ENCODE measurements at places on chromosomes 3 and 15.
A peak's percentile ranks its signal among the peaks of the same experiment; 100 is the strongest.

DNA sequence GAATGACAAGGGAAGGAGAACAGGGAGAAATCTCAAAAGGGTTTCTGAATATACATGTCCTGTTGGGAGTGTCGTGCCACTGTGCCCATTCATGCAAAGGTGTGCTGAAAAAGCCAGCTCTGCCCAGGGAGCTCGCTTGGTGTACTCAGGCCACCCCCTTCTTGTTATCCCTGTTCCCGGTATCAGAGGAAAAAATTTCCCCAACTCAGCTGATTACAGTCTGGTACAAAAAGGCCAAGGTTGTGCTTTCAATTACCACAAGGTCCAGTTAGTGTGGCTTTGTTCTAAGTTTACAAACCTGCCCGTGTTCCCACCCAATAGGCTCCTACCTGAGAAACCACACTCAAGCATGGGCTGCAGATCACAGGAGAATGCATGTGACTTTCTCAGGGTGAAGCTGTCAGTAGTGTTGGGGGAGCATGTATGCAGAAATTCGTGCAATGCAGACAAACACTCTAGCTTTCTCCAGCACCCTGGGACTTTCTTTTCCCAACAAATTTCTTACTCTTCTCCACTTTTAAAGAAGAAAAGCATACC lies 648.5 kb downstream of the NR2F2 start:
- no peak for DNase-seq
- H3K4me1 ChIP-seq: no peaks in the 10 kb centered on the region
- no peaks in the 10 kb centered on the region for H3K36me3 ChIP-seq
- no peak overlapping the region for H3K27ac ChIP-seq
- no peak overlapping the region for H3K4me3 ChIP-seq

DNA sequence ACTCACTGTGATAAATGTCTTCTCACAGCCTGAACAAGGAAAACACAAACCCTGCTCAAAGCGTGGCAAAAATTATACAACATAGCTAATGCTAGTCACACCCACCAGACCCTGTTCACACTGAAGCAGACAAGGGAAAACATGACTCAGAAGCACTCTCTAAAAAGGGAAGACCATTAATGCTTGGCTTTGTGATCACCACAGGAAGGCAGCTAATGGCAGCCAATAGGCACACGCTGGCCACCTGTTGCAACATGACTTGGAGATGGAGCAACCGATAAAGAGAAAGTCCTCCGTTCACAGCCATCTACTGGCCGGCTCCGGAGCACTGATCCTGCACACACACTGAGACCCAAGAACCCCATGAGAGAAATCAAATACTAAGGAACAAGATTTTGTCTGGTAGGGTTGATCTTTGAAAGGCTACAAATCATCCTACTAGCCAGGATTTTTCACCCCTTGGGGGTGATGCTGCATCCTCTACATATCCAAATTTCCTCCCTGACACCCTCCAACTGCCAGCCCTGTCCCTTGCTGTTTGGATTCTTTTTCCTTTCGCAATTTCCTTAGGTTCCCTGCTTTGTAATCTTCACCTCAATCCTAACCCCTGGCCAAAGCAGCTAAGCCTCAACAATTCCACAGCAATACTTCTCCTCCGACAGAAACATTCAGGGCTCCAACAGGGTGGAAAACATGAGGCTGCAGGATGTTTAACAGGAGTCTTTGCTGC lies 3.2 kb downstream of the ZXDC start:
- peaks cover 59% of the 10 kb centered on the region for H3K4me1 ChIP-seq
- H3K27me3 ChIP-seq: no peaks in the 10 kb centered on the region
- no peak for DNase-seq

- H3K27me3 ChIP-seq: no peaks in the 10 kb centered on the region
- no peak overlapping the region for H3K4me3 ChIP-seq
- peaks cover 6% of the 10 kb centered on the region for H3K4me1 ChIP-seq
- no peak for DNase-seq
- H3K36me3 ChIP-seq: peaks cover 4% of the 10 kb centered on the region
Measured at GRCh38 chr3:45557471-45557870, 37.1 kb upstream of the LIMD1 start.

DNA sequence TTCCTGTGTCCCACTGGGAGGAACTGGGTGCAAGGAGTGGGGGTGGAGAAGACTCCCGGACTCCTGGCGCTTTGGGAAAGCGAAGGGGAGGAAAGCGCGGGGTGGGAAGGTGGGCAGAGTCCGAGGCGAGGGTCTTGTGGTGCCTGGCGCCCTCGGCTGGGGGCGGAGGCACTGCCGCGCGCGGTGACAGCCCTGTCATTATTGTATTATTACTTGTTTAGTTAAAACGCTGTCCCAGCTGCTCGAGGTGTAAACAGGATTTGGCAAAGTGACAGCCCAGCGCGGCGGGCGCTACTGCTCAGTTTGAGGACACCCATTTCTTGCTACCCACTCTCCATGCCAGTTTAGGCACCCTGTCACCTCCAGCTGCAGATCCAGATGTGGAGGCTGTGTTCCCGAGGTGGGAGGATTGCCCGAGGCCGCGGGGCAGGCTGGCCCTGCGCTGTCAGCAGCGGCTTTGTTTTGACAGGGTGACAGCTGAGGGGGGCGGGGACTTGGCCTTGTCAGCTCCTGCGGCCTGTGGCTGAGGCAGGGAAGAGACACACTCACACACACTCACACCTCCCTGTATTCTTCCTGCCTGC lies 1.0 kb downstream of the KAT2B start:
- no peaks in the 10 kb centered on the region for H3K27me3 ChIP-seq
- H3K36me3 ChIP-seq: peaks cover 18% of the 10 kb centered on the region
- peaks cover 44% of the 10 kb centered on the region for H3K4me1 ChIP-seq
- peak; percentile 47 for DNase-seq

DNA sequence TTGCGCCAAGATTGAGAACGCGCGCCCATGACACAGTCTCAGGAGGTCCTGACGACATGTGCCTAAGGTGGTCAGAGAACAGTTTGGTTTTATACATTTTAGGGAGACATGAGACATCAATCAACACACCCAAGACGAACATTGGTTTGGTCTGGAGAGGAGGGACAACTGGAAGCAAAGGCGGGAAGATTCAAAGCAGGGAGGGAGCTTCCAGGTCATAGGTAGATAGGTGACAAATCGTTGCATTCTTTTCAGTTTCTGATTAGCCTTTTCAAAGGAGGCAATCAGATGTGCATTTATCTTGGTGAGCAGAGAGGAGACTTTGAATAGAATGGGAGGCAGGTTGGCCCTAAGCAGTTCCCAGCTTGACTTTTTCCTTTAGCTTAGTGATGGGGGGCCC lies 828.4 kb upstream of the DPPA4 start:
- DNase-seq: no peak
- H3K36me3 ChIP-seq: no peaks in the 10 kb centered on the region
- no peaks in the 10 kb centered on the region for H3K4me1 ChIP-seq
- no peak overlapping the region for H3K27ac ChIP-seq

DNA sequence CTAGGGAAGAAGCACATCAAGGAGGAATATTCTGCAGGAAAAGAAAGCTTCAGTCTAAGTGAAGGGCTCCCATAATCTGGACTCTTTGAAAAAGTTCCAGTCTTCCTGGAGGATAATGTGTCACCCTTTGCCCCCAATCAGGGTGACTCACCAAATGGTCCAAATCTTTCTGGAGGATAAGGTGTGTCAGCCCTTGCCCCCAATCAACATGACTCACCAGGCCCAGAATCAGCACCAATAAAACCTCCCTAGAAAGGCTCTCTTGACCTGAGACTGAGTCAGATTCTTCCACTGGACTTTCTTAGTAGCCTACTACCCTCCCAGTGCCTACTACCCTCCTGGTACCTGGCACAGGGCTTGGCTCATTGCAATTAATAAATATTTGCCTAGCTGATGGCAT lies 9.5 kb upstream of the ARL14 start:
- no peaks in the 10 kb centered on the region for H3K27me3 ChIP-seq
- H3K27ac ChIP-seq: no peak overlapping the region
- H3K4me3 ChIP-seq: no peak overlapping the region
- no peaks in the 10 kb centered on the region for H3K36me3 ChIP-seq
- no peak for DNase-seq
- no peaks in the 10 kb centered on the region for H3K4me1 ChIP-seq

GRCh38 chr3:67713764-67714469 lies 59.5 kb upstream of the SUCLG2 start:
- H3K36me3 ChIP-seq: no peaks in the 10 kb centered on the region
- no peak overlapping the region for H3K27ac ChIP-seq
- H3K27me3 ChIP-seq: no peaks in the 10 kb centered on the region
- H3K4me1 ChIP-seq: no peaks in the 10 kb centered on the region

DNA sequence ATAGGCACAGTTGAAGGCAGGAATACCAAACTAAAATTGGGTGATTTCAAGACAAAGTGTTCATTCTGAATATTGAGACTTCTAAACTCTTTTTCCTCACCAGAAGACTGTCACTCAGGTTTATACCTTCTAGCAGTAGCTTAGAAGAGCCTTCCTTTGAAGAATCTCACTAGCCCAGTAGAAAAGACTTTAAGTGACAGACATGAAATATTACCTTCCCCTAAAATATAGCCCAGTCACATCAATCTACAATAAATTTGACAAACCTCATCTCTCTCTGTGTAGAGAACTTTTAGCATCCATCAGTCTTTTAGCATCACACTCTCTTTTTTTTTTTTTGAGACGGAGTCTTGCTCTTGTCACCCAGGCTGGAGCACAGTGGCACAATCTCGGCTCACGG lies 97.5 kb downstream of the HERC1 start:
- no peaks in the 10 kb centered on the region for H3K27me3 ChIP-seq
- H3K27ac ChIP-seq: peak overlapping the region; percentile 84
- no peaks in the 10 kb centered on the region for H3K4me1 ChIP-seq
- no peak overlapping the region for H3K4me3 ChIP-seq

- peaks cover 3% of the 10 kb centered on the region for H3K36me3 ChIP-seq
- H3K27ac ChIP-seq: peak overlapping the region; percentile 82
- peaks cover 91% of the 10 kb centered on the region for H3K4me1 ChIP-seq
- no peak for DNase-seq
Measured at GRCh38 chr15:63519041-63519440, 14.6 kb downstream of the USP3 start.

DNA sequence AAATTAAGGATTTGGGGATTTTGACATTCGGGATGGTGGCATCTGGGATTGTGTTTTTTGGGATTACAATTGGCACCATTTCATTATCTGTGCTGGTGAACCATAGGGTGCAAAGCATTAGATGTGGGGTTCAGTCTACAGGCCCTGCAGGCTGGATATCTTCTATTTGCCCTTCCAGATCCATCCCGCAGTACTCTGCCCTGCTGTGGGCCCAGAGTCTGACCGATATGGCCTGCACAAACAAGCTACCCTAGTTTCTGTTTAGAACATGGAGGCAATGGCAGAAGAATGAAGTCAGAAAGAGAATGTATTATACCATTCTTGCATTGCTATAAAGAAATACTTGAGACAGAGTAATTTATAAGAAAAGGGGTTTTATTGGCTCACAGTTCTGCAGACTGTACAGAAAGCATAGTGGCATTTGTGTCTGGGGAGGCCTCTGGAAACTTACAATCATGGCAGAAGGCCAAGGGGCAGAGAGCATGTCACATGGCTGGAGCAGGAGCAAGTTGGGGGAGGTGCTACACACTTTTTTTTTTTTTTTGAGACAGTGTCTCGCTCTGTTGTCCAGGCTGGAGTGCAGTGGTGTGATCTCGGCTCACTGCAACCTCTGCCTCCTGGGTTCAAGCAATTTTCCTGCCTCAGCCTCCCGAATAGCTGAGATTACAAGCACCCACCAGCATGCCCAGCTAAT lies 93.7 kb downstream of the NCEH1 start:
- no peak overlapping the region for H3K27ac ChIP-seq
- peaks cover 2% of the 10 kb centered on the region for H3K36me3 ChIP-seq
- no peaks in the 10 kb centered on the region for H3K27me3 ChIP-seq
- H3K4me1 ChIP-seq: peaks cover 9% of the 10 kb centered on the region
- no peak for DNase-seq

DNA sequence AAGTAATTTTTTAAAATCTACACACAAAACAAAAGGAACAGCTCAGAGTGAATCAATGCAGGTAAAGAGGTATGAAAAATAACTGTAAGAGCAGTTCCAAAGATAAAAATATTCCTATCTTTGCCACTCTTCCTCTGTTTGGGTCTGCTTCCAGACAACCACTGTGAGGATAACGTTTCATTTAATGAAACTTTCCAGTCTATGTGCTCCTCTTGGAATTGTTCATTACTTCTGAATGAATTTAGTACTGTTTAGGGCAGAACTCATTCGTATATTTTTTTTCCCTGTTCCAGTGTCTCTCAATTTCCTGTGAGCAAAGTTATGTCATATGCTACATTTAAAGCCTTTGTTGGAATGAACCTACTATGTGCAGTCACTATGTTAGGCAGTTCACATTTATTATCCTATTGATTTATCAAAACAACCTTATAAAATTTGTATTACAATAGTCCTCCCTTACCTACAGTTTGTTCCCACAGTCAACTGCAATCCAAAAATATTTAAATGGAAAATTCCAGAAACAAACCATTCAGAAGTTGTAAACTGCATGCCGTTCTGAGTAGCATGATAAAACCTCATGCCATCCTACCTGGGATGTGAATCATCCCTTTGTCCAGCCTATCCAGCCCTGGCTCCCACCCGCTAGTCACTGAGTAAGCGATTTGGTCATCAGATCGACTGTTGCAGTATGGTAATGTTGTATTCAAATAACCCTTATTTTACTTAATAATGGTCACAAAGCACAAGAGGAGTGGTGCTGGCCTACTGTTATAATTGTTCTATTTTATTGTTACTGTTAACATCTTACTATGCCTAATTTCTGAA lies 98.1 kb downstream of the TMCC1 start:
- no peaks in the 10 kb centered on the region for H3K27me3 ChIP-seq
- H3K4me3 ChIP-seq: no peak overlapping the region
- H3K27ac ChIP-seq: no peak overlapping the region

DNA sequence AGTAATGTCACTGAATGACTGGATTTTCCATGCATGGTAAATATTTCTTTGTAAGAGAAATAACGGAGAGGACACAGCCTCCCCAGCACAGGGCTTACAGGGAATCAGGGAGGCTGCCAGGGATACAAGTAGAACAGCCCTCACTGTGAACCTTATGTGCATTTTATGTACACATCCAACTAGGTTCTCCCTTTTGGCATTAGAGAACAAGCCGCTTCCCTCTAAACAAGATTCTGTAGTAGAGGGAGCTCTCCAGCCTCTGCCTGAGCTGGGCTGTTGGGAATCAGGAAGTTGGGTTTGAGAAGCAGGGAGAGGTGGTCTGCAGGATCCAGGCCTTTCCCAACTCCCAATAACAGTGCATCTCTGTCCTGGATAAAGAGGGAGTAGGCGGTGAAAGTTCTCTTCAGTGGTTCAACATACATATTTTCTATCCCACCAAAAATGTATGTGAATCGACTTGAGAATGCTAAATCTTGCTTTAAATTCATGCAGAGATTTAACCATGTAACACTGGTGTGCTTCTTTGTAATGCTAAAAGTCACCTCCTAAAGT lies 83.7 kb downstream of the ARNT2 start:
- no peaks in the 10 kb centered on the region for H3K36me3 ChIP-seq
- peaks cover 52% of the 10 kb centered on the region for H3K27me3 ChIP-seq
- DNase-seq: no peak
- H3K4me3 ChIP-seq: no peak overlapping the region
- no peak overlapping the region for H3K27ac ChIP-seq

GRCh38 chr15:23516866-23517265 lies 48.6 kb upstream of the MKRN3 start:
- no peaks in the 10 kb centered on the region for H3K27me3 ChIP-seq
- DNase-seq: no peak
- H3K27ac ChIP-seq: no peak overlapping the region
- H3K4me1 ChIP-seq: no peaks in the 10 kb centered on the region

GRCh38 chr3:142287866-142288638 lies 62.7 kb upstream of the GK5 start:
- no peak for DNase-seq
- H3K36me3 ChIP-seq: peaks cover 2% of the 10 kb centered on the region
- H3K27me3 ChIP-seq: no peaks in the 10 kb centered on the region
- H3K4me3 ChIP-seq: no peak overlapping the region
- no peak overlapping the region for H3K27ac ChIP-seq

- H3K27ac ChIP-seq: no peak overlapping the region
- H3K27me3 ChIP-seq: no peaks in the 10 kb centered on the region
- DNase-seq: no peak
- H3K4me3 ChIP-seq: no peak overlapping the region
Measured at GRCh38 chr3:184823990-184824389, 12.0 kb downstream of the VPS8 start.

Measured in central memory CD8-positive, alpha-beta T cell (primary cell).